Urinary bladder (tissue), 4 donors: ENCODE measurements at places on chromosomes 1 and 21. TPM values are rescaled to one million over a fixed set of nuclear protein-coding genes. Genes with fewer than 3 reads are reported as not detected.

Gene UBASH3A
- total RNA-seq: 0.32 TPM

Gene FAM177B
- total RNA-seq: 0.53 TPM

Gene ERICH3
- 0.79 TPM for total RNA-seq

Gene AUNIP
- total RNA-seq: 1.4 TPM

Gene OLIG2
- total RNA-seq: not detected

Gene DPT
- total RNA-seq: 175 TPM

Gene FHAD1
- 2.0 TPM for total RNA-seq

Gene COPA
- total RNA-seq: 209 TPM

Gene ELAPOR1
- total RNA-seq: 0.74 TPM

Gene FCRL6
- not detected for total RNA-seq

Gene CD52
- 3.3 TPM for total RNA-seq

Gene CTSS
- total RNA-seq: 44.8 TPM

- no peak for DNase-seq
Observed at GRCh38 chr1:67840449-67840848, 7.2 kb upstream of the GNG12 start.

GRCh38 chr1:209404577-209404976 is 178.9 kb upstream of the CAMK1G start:
- no peak for DNase-seq

DNA sequence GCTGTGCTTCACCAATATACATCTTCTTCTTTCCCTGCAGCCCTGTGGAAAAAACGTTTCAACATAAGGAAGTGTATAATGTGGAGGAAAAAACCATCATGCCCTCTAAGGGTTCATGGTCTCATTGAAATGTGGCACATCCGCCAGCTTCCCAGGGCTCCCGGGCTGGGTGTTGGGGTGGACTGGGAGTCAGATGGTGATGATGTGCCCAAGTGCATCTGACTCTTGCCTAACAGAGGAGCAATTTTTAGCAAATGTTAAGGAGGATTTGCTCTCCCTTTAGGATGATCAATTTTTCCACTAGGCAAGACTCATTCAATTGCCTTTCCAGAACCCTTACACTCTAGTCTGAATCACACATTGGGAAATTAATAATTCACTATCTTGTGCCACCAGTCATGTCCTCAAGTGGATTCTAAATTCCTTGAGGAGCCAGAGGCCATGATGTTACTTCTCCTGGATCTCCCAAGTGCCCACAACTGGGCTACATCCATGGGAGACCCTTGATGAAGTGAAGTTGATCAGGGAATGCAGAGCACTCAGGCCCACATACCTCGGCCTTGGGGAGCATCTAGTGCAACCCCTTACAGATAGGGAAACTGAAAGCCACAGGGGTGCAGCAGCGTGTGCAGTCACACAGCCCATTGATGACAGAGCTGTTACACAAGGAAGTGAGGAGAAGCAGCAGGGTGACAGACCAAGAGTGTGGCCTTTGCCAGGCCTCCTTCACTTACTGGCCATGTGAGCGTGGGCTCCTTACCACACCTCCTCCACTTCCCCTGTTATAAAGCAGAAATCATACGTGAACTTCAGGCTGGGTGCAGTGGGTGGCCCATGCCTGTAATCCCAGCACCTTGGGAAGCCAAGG is 100.0 kb upstream of the SLC44A3 start:
- DNase-seq: no peak

DNA sequence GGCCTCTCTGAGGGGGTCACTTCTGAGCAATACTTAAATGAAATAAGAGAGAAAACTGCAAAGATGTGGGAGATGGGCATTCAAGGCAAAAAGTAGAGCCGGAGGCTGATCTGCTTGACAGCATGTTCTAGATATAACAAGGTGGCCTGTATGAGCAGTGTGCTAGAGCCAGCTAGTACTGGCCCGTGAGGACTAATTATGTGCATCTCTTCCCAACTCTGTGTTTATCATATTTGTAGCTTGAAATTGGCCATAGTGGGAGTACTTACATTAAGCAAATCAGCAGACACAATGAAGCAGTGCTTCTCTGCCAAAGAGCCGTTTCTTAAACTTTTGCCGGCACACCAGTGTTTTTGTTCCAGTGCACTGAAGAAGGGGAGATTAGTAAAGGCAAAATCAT is 13.1 kb upstream of the PTBP2 start:
- DNase-seq: no peak

DNA sequence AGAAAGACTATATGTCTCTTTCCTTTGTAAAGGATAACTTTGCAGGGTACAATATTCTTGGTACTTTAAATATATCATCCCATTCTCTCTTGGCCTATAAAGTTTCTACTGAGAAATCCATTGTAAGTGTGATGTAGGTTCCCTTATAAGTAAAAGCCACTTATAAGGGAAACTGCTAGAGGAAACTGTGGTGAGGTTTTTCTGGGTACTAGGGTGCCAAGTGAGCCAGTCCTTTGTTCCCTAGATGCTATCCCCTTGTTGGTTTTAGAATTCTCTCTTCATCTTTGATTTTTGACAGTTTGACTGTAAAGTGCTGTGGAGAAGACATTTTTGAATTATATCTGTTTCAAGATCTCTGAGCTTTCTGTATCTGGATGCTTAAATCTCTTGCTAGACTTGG is 108.9 kb upstream of the NEK7 start:
- no peak for DNase-seq

DNA sequence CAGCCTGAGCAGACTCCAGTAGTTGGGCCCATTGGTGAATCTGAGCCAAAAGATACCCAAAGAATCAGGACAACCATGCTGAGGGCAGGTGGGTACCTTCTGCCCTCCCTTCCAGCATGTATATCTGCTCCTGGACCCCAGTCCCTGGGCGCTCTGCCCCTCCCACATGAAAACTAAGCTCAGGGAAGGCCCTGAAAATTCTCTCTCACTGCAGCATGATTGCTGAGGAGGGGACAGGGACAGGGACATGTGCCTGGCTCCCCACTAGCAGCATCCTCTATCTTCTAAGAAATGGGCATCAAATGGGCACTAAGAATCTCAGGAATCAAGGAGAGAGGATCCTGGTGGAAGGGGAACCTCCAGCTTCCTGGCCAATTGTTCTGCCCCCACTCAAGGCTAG is 446.0 kb downstream of the MATN1 start:
- DNase-seq: no peak

DNA sequence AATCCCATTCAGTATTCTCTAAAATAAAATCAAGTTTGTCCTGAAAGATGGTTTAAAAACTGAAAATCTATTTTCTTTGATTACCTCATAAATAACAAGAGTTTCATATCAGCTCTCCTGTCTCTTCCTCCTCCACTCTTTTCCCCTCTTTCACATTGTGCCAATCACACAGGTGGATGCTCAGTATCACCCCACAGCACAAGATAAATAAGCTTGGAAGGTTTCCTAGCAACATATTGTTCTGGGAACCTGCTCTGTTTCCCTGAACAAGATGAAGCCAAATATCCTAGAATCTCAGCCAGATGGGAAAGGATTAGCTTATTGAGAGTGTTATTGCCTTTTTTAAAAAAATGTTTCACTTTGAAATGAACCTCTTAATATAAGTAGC is 45.7 kb upstream of the CACYBP start:
- DNase-seq: no peak

- no peak for DNase-seq
Observed at GRCh38 chr1:162536511-162536910, 25.0 kb upstream of the UAP1 start.

GRCh38 chr1:203057911-203058675 is 27.7 kb downstream of the MYOG start:
- peak; percentile 51 for DNase-seq

GRCh38 chr21:24727803-24728440 is 879.4 kb downstream of the MRPL39 start:
- DNase-seq: no peak

DNA sequence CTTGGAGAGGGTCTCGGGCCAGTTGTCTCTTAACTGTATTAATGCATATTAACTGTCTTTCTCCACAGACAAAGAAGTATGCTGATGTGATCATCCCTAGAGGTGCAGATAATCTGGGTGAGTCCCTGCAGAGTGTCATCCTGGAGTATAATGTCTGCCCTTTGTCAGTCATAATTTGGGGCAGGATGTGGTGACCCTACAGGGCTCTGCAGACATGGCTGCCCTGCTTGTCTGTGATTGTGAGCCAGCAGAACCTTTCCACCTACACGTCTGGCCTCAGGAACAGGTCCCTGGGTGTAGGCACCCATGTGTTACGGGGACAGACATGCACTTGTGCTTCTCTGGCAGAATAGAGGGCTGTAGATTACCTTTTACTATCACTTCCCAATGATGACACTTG is 78.4 kb downstream of the UCK2 start:
- DNase-seq: no peak

- DNase-seq: no peak
Observed at GRCh38 chr1:235187316-235187715, 26.3 kb upstream of the RBM34 start.

GRCh38 chr1:53410100-53410541 is 49.1 kb upstream of the DMRTB1 start:
- no peak for DNase-seq

DNA sequence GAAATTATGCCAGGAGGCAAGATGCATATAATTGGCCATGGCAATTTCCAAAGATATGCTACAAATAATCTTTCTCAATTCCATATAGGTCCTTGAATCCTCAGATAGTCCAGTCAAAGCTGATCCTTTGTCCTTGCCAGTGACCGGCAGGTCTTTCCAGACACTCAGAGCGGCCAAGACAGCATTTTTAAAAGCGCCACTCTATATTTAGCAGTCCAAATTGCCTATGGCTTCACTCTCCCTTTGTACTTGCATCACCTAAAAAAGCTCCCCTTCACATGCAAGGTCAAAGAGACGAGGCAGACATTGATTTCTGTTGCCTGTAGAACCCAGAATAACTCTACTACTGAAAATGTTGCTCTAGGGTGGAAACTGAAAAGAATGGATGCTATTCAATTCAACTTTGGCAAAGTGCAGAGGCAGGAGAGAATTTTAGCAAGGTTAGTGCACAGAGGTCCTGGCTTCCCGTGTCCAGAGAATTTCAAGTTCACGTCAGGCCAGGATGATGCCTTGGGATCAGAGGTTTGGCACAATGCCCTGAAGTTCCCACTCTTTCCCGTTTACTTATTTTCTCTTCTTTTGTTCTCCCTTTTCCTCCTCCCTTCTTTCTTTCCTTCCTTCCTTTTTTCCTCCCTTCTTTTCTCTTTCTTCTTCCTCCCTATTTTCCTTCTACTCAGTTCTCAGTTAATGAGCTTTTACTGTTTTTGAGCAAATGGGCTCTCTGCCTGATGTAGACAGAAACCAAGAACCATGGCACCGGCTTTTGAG is 108.5 kb downstream of the KCNK1 start:
- DNase-seq: no peak

GRCh38 chr1:30046751-30047150 is 676.6 kb downstream of the MATN1 start:
- DNase-seq: no peak

DNA sequence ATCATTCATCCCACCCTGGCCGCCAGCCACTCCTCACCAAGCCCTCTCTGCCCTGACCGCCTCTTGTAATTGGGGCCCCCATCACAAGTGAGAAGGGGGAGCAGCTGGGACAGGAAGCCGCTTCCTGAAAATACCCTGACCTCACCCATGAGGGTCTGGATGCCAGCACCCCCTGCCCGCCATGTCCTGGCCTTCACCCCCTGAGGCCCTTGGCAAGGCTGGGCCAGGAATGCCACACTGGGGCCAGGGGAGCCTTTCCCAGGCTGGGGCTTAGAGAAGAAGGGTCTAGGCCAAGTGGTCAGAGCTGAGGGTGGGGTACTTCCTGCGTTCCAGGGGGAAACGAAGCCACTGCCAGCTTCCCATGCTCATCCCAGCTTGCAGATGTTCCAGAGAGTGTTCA is 60.5 kb downstream of the TAS1R2 start:
- no peak for DNase-seq

DNA sequence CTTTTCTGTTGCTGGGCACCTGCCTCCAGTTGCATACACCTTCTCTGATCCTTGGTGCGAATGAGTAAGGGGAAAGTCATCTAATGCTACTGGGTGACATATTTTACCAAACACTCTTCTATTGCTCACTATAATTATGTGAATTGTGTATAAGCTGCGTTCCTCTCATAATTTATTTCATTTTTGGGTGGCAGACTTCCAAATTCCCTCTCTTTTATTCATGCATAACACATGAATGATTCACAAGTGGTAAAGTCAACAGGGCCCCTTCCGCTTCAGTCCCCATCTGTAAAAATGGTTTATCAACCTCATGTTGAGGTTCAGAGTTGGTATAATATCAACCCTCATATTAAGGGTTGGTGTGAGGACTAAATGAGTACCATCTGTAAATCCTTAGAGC is 3.2 kb upstream of the QSOX1 start:
- no peak for DNase-seq

- DNase-seq: no peak
Observed at GRCh38 chr1:174156437-174156836, 2.9 kb upstream of the RABGAP1L start.

DNA sequence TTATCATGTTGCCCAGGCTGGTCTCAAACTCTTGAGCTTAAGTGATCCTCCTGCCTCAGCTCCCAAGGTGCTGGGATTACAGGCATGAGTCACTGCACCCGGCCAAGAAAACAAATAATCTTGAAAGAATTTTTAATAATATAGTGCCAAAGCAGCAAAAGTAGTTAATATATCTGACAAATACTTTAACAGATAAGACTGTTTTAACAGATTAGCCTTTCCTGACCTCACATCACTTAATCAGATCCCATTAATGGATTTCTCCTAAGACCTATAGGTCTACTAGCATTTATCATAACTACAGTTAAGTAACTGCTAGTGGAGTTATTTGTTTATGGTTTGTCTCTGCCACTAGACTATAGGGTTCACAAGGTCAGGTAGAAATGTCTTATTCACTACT is 61.1 kb upstream of the HP1BP3 start:
- DNase-seq: no peak

GRCh38 chr1:107972391-107973180 is 7.6 kb upstream of the VAV3 start:
- no peak for DNase-seq

- peak; percentile 21 for DNase-seq
Observed at GRCh38 chr1:212104586-212105325, 69.2 kb downstream of the DTL start.

GRCh38 chr1:74732960-74733603 is at the start of the genes CRYZ and TYW3:
CRYZ (minus strand) TSS chr1:74733050; CDS start chr1:74724821, 8,229 bp downstream.
TYW3 (plus strand) TSS chr1:74733152; CDS start chr1:74733245, 93 bp downstream.
- DNase-seq: peak; percentile 92

- DNase-seq: no peak
Observed at GRCh38 chr1:212286556-212287131, 1.4 kb downstream of the PPP2R5A start.

GRCh38 chr1:161718559-161719324 is 2.6 kb upstream of the FCRLB start:
- no peak for DNase-seq

- no peak for DNase-seq
Observed at GRCh38 chr1:111227434-111227833, at the start of gene CHI3L2. CHI3L2 (plus strand) TSS chr1:111227713; CDS start chr1:111227730, 17 bp downstream.

- DNase-seq: no peak
Observed at GRCh38 chr1:211210052-211210451, 49.1 kb upstream of the RCOR3 start.

DNA sequence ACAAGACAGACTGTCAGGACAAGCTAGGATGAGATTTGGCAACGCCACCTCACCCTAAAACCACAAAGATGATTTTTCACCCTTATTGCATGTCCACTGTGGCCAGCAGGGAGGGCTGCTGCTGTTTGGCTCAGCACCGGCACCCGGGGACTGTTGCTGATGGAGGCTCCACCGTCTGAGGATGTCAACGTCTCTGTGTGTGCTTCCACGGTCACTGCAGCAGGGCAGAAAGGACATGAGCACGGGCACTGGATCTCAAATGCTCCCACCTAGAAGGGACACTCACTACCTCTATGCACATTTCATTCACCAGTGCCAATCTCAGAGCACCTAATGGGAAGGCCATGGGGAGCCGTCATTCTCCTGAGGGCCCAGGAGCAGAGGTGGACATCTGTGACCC is 599.6 kb downstream of the PTPRU start:
- DNase-seq: no peak

GRCh38 chr1:217238945-217239344 is 391.9 kb downstream of the GPATCH2 start:
- no peak for DNase-seq
